ENCODE measurements at places on chromosomes 2 and 18.

- peak; percentile 10 for DNase-seq
Measured at GRCh38 chr2:43774617-43775016, 778 bp downstream of the DYNC2LI1 start.

GRCh38 chr2:19408592-19408991 is 50.2 kb upstream of the OSR1 start:
- DNase-seq: no peak

DNA sequence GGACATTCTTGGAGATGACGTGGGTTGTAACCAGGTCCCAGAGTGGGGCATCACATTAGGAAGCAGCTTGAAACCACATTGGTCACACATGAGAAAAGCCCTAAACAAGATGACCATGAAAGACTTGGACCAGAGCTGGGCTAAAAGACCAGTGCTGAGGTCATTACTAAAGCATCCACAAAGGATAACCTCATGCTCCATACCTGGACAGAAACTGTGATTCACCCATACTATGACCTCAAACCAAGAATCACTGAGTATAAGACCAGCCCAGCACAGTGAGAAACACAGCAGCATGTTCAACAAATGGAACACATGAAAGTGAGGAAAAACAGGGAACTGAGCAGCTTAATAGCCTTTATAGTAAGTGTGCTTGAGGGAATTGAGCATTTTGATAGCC is 635.5 kb upstream of the NETO1 start:
- no peak for DNase-seq

DNA sequence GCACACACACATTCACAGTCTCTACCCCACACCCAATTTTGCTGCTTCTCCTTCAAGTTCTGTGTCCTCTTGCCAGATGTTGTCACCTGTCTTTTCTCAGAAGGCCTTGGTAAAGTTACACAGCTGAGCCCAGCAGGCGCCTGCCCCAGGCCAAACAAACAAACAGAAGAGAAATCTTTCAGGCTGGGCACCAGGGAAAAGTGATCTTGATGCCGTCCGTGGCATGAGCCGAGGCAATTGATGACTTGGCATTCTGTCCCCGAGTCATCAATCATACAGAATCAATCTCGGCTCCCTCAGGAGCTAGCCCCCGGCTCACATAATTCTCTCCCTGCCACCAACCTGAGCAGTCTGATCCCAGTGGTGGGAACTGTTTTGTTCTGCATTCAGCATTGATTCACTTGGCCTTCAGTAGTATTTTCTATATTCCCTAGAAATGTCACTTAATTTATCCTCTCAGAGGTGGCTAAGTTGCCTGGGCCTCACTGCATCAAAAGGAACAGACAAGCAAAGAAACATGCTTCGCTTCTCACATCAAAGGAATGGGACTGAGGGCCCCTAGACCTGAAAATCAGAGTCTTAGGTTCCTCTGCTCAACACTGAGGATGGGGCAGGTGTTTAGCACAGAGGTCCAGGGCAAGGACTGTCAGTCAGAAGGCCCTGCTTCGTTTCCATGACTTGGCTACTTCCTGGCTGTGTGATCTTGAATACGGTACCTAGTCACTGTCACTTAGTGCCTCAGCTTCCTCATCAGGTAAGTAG is 278.8 kb upstream of the CELF4 start:
- DNase-seq: no peak

GRCh38 chr2:177900082-177900481 is 172.5 kb downstream of the PDE11A start:
- DNase-seq: no peak

DNA sequence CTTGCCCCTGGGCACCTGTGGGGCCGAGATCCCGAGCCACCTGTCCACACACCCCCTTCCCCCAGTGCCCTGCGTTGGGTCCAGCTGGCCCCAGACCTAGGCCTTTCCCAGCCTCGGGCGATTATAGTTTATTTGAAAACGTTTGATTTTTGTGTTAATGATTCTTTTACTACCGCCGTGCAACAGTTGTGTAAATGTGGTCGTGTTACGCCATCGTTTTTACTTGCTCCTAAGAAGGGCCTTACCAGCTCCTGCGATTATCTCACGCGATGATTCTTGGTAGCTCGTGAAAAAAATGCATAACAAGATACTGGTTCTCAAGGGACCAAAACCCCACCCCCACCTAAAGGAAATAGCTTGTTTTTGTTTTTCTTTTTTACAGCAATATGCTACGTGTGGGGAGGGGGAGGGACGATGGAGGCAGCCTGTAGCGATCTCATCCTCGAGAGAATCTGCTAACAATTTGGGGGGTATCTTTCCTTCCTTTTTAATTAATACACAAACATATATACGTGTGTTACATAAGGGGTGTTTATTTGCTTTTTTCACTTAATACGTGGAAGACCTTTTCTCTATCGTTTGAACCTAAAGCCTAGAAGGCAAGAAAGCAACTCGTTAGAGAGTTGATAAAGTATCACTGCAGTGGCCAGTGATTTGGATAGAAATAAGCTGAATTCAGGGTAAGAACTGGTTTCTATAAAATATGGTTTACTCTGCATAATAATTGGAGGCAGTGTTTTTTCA is 1.0 kb downstream of the ZDBF2 start:
- no peak for DNase-seq

- DNase-seq: no peak
Measured at GRCh38 chr18:32177530-32177929, 12.3 kb upstream of the MEP1B start.

- no peak for DNase-seq
Measured at GRCh38 chr2:10253596-10254372, 48.9 kb upstream of the HPCAL1 start.

- no peak for DNase-seq
Measured at GRCh38 chr2:80365762-80366161, 61.2 kb upstream of the LRRTM1 start.

- no peak for DNase-seq
Measured at GRCh38 chr2:130798472-130799218, 38.1 kb upstream of the ARHGEF4 start.

DNA sequence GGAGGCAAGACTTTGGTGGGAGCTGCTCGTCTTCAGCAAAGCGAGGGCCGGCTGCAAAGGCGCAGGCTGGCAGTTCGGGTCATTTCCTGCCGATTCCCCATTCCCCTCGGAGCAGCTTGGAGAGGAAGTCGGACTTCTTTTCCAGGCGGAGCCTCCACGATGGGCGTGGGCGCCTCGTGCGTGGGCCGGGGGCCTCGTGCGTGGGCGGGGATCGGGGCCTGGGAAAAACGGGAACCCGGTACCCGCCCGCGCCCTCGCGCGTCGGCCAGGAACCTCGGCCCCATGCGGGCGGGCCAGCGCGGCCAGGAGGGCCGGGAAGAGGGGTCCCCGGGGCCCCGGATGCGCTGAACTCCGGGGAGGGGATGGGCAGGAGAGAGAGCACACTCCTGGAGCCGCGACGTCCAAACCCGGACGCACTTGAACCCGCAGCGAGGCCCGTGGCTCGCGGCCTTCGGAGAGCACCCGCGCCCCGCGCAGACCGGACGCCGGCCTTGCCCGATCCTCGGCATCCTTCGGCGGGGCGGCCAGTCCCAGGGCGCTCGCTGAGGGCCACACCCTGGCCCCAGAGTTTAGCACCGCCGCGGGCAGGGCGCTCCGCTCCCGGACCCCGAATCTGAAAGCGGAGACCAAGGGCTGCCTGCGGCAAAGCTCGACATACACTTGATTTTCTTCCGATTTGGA is 368.4 kb downstream of the MTX2 start:
- peak; percentile 47 for DNase-seq

- no peak for DNase-seq
Measured at GRCh38 chr2:127047054-127047453, 59.9 kb downstream of the BIN1 start.

- no peak for DNase-seq
Measured at GRCh38 chr2:164826293-164827243, 15.1 kb downstream of the COBLL1 start.

GRCh38 chr2:20617892-20618467 is 32.9 kb downstream of the HS1BP3 start:
- DNase-seq: peak; percentile 77

GRCh38 chr18:50805732-50806131 is 14.1 kb downstream of the MRO start:
- no peak for DNase-seq

DNA sequence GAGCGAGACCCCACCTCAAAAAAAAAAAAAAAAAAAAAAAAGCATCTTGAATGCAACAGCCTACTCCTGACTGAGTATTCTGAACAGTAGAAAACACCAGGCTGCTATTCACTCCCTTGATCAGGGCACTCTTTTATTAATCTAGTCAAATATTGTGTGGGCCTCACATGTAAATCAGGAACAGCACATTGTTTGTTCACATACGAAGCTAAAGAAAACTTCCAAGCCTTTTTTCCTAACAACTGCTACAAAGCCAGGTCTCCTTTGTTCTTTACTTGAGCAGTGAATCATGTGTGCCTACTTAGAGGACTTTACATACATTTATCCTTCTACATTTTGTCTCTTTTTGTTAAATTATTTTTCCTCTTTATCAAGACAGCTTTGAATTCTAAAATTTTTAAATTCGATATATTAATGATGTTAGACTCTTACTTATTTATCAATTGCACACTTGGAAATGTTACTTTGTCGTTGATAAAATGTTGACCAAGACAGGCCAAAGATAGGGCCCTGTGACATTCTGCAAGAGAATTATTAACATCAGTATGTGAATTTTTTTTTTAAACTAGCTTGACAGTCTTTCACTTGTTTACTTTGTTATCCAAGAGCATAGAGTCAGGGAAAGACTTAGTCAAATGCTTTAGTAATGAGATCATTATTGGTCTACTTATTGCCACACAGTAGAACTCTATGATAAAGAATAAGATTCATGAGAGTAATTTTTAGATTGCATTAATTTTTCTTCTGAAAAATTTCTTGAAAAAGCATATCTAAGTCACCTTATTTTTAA is 13.2 kb downstream of the SPATS2L start:
- DNase-seq: no peak

DNA sequence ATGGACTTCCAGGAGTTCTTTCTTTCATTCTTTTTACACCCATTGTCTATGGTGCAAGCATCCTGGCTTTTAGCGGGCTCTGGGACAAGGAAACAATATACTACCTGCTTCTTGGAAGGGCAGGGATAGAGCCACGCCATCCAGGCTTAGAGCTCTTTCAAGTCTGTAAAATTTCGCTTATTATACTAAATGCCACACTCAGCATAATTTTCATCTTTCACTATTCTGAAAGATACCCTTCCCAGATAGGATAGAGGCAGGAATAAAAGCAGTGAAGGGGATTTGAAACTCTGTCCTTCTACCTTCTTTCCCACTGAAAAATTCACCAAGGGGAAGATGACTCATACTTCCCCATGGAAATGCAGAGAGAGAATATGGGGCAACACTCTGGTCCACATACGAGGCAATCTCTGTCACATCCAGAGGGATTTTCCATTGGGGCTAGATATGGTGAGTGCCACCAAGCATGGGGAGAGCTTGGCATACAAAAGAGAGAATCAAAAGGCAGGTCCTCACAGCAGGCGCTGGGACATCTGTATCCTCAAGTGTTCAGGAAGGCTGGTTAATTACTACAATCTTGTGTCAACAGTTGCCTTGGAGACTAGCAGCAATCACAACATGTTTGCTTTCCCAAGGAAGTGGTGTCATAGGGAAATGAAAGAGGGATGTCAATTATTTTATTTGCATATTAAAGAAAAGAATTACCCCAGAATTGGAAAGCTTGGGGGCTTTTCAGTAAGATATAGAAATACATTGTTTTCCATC is 127.6 kb downstream of the TDRD15 start:
- DNase-seq: no peak

DNA sequence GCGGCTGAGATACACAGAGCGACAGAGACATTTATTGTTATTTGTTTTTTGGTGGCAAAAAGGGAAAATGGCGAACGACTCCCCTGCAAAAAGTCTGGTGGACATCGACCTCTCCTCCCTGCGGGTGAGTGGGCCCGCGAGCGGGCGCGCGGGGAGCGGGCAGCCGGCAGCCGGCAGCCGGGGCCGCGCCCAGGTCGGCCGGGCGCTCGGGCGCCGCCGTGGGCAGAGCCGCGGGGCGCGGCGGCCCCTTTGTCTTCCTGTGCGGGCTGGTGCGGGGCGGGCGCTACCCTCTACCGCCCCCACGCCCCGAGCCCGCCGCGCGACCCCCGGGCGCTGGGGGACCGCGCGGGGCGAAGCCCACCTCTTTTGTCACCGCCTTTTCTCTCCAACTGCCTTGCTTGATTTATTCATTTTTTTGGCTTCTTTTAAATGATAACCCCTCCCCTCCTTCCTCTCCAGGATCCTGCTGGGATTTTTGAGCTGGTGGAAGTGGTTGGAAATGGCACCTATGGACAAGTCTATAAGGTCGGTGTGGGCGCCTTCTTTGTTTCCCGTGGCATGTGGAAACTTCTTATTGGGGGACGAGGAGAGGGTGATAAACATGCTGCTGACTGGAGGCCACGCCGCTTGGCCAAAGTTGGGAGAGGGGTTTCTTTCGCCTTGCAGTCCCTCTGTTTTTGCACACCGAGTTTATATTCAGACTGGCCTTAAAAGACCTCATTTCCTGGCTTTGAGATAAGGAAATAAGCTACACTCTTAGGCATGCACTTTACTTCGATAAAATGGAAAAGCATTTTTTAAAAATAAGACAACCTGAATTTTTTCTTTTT is 722 bp downstream of the MAP4K4 start:
- no peak for DNase-seq

- DNase-seq: no peak
Measured at GRCh38 chr2:129375632-129376425, 603.6 kb upstream of the RAB6C start.

DNA sequence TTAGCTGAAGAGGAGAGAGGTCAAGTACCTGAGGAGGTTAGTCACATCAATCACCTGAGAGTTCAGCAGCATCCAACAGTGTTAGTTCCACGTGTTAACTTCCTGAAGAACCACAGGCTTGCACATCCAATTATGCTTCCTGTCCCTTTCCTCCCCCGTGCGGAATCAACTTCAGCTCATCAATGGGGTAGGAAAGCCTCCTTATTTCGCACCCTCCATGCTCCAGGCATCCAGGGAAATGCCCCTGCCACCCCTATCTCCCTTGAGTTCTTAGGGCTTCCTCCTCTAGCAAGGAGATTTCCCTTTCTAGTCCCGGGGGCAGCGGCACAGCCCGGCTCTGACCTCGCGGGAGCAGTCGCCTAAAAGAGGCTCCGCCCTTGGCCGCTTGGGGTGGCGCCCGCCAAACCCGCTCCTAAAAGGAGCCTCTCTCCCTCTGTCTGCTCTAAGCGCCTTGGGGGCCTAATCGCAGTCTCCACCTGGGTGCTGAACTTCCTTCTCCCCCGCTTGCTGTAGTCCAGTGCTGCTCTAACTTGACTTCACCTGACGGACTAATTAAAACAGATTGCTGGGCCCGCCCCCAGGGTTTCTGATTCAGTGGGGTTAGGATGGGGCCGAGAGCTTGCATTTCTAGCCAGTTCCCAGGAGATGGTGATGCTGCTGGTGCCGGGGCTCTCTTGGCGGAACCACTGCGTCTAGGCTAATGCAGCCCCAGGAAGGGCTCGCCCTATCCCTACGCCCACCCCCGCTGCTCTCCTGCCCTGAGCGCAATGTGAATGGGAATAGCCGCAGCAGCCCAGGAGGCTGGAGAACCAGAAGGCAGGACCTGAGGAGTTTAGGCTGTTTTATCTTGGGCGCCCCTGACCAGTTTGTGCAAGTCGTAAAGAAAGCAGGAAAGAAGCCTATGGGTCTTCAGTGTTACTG is 3.4 kb upstream of the TET3 start:
- DNase-seq: no peak

Measured in HuH-7.5 (cell line).